ENCODE measurements at places on chromosomes 11 and 22.

DNA sequence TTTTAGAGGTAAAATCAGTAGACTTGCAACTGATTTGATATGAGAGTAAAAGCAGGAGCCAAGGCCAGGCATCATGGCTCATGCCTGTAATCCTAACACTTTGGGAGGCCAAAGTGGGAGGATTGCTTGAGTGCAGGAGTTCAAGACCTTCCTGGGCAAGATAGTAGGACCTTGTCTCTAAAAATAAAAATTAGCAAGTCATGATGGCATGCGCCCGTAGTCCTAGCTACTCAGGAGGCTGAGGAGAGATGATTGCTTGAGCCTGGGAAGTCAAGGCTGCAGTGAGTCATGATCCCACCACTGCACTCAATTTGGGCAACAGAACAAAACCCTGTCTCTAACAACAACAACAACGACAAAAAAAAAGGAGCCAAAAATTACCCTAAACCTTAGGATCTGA lies 13.5 kb downstream of the SGSM3 start:
- no peak for DNase-seq

DNA sequence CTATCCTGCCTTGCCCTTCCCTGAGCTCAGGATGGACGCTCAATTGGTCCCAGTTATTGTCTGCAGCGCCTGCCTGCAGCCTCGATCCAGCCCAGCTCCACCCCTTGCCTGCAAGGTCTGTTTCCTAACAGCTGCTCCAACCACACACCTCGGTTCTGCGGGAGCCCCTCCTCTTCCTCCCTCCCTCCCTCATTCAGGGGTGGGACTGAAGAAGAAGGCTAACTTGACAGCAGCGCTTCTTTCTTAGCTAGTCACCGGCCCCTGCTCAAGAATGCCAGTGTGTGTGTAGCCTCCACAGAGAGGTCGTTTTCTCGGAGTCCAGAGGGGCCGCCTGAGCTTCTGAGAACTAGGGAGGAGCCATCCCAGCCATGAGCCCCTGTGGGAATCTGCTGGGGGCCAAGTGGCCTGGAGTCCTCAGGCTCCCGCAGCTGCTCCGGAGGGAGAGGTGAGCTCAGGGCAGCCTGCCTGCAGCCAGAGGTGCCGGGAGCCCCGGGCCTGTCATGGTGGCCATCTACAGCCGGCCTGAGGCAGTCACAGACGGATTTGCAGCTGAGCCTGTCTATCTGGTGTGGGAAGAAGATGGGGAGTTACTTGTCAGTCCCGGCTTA lies 36.1 kb downstream of the LIMK2 start:
- peak; percentile 45 for DNase-seq

DNA sequence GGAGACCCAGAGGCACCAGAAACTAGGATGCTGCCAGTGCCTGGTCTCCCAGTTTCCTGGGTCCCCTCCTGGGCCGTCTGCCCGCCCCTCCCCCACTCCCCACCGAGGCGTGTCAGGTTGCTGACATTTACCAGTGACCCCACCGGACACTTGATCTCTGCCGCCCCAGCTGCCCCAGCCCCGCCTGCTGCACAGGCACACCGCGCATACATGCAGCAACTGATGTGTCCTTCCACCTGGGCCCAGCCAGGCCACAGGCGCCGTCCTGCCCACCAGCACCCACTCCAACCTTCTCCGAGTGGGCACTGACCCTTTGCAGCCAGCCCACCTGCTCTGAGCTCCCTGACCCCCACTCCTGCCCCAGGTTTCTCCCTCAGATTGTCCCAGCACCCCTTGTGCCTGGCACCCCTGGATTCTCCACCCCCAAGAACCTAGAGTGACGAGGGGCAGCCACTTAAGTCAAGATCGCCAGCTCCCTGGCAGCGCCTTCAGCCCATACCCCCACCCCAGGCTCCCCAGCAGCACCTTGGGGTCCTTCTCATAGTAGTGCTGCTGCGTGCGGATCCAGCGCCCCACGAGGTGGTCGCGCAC lies 548 bp downstream of the PYGM start:
- DNase-seq: no peak

DNA sequence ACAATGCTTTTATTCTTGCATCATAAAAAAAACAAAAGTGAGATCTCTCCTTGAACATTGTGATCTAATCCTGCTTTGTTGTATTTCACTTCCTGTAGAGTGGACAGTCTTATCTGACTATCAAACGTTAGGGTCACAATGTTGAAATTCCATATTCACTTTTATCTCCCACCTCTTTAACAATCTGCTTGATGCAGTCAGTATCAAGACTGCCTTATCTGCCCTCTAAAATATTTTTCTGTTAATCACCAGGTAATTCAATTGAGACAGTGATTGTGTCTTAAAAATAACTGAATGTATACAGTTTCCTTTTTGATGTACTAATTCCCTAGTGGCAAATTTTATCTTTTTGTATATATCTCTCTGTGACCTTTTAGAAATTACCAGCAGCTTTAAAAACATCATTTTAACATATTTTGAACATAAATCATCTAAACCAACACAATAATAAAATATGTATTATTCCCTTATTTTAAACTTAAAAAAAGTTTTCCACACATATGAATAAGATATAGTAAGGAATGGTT lies 143.1 kb upstream of the MPPED2 start:
- no peak for DNase-seq

- no peak for DNase-seq
These were observed 934.2 kb upstream of the RAG2 start for GRCh38 chr11:37532271-37532670.

- no peak for DNase-seq
These were observed 77.2 kb downstream of the TMPRSS5 start for GRCh38 chr11:113628912-113629311.

- no peak for DNase-seq
These were observed 41.3 kb upstream of the TTC12 start for GRCh38 chr11:113272927-113273615.

DNA sequence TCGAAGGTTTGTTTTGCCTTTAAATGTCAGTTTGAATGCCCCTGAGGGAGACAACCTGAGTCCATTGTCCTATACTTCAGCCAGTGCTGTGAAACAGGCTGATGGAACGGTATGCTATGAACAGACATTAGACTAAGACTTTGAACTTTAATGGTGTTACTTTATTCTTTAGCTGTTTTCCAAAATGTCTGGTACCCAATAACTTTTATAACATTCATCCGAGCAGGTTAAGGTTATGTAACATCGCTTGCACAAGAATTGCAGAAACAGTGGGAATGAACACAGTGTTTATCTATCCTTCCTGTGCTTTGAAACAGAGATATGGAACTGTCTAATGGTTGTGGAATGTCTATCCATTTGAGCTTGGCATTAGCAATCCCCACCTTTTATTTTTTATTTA lies 12.5 kb upstream of the PTS start:
- DNase-seq: no peak

DNA sequence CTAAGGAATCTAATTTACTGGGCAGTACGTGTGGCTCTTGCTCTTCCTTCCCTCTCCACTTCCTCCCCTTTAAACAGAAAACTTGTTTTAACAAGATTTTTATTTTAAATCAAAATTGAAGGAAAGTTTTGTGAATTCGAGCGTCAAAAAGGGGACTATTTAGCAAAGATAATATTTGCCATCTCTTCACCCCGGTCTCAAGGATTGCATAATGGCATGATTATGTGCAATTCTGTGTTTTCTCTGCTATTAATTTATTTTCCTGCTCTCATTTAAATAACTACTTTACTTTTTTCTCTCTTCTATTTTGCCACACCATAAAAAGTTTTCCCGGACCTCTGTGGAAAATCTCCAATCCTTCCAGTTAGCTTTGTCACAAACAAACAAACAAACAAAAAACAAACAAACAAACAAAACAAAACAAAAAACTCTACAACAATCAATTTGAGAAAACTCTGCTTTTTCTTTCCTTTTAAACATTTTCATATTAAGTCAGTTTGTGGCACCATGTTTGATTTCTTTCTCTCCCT lies 10.2 kb upstream of the PAX6 start:
- DNase-seq: no peak

DNA sequence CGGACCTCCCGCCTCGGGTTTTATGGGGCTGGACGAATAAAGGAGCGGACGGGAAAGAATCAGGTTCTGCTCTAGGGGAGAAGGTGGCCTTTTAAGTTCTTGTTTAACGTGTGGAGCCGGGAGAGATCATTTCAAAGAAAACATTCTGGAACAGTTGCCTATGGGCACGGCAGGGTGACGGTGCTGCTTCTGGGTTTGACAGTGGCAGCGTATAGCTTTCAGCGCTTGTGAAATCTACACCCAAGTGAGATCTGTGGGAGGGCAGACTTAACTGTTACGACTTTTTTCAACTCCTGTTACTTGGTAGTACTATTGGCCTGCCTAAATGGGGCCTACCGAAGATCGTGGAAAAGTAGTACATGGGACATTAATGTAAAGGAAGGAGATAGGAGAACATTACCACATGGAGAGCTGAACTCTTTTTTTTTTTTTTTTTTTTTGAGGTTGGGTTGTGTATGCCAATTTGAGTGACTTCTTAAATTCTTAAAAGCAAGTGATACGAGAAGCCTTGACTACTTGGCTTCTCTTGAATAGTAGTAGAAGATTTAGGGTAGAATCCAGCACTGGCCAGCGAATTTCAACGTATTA lies 743 bp downstream of the USP47 start:
- peak; percentile 71 for DNase-seq

DNA sequence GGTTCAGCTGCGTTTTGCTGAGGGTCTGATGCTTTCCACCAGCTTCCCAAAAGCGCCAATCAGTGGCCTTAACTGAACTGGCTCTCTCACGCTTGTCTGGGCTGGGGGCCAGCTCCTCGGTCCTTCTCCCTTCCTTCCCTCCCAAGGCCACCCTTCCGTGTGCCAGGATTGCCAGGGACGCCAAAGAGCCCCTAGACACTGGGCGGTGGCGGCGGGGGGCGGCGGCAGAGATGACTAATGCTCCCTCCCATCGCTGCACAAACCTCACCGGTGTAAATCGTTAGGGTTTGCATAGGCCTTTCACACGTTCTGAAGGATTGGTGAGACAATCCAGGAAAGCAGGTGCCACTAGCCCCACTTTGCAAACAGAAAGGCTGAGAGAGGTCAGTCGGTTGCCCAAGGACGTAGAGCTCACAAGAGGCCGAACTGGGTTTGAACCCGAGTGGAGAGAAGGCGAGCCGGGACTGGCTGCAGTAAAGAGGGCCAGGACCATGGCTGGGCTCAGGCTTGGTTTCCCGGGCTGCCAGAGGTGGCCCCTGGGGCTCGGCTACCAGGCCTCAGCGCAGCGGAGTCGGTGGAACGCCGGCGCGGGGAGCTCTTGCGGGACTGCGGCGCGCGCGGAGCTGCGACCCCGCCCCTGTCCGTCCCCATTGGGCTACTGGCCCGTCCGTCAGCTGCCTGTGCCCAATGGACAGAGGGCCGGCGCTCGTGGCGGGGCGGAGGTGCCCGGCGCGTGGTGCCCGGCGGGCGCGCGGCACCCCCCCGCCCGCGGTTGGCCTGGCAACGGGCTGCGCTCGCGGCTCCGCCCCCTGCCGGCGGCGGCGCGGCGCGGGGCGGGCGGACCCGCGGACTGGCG lies 589 bp upstream of the GNAZ start:
- DNase-seq: peak; percentile 86

- DNase-seq: no peak
These were observed 13.2 kb upstream of the TMPRSS6 start for GRCh38 chr22:37122598-37123180.

DNA sequence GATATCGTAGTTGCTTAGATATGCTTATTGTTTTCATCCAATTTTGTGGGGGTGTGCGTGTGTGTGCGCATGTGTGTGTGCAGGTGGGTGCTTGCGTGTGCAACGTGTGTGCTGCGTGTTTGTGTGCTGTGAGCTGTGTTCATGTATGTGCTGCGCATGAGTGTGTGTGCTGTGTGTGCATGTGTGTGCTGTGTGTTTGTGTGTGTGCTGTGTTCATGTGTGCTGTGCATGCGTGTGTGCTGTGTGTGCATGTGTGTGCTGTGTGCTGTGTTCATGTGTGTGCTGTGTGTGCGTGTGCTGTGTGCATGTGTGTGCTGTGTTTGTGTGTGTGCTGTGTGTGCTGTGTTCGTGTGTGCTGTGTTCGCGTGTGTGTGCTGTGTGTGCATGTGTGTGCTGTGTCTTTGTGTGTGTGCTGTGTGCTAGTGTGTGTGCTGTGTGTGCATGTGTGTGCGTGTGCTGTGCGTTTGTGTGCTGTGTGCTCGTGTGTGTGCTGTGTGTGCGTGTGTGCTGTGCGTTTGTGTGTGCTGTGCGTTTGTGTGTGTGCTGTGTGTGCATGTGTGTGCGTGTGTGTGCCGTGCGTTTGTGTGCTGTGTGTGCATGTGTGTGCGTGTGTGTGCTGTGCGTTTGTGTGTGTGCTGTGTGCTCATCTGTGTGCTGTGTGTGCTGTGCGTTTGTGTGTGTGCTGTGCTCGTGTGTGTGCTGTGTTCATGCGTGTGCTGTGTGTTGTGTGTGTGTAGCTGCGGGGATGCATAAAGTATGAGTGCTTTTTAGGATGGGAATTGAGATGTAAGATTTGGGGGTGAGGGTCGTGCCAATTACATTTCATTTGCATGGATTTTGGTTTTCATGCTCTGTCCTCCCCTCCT lies 7.6 kb downstream of the IGF2 start:
- no peak for DNase-seq

GRCh38 chr11:57424792-57425564 lies 1.9 kb downstream of the SLC43A3 start:
- peak; percentile 92 for DNase-seq

DNA sequence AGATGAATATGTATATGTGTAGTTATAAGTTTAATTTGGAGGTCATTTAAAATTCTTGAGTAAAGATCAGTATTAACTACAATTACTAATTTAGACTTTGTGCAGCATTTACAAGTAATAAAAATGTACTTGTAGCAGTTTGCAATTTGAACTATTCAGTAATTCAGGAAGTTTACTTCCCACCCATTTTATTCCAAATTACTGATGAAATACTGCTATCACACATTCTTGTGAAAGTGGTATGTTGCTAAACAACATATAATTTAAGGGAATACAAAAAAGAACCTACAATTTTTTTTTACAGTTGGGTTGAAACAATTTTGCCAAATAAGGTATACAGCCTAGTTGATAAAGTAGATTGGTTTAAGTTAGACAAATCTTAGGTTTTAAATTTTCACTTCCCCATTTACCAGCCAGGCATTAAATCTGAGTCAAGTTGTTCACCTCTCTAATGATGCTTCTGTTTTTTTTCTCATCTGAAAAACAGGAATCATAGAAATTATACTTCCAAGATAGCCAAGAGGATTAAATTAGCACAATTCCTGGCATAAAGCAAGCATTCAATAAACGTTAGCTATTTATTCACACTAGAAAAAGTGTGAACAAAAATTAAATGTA lies 45.3 kb downstream of the ZBTB44 start:
- no peak for DNase-seq

GRCh38 chr11:22703040-22703439 lies 36.6 kb downstream of the GAS2 start:
- DNase-seq: no peak

- DNase-seq: no peak
These were observed 16.5 kb downstream of the NCAM1 start for GRCh38 chr11:112977755-112978154.

Data from activated T-cell treated with anti-CD3 and anti-CD28 coated beads, Interleukin-2, amount 50 U/mL, for 48 hours (primary cell).